ENCODE measurements at places on chromosomes 2 and 18.

DNA sequence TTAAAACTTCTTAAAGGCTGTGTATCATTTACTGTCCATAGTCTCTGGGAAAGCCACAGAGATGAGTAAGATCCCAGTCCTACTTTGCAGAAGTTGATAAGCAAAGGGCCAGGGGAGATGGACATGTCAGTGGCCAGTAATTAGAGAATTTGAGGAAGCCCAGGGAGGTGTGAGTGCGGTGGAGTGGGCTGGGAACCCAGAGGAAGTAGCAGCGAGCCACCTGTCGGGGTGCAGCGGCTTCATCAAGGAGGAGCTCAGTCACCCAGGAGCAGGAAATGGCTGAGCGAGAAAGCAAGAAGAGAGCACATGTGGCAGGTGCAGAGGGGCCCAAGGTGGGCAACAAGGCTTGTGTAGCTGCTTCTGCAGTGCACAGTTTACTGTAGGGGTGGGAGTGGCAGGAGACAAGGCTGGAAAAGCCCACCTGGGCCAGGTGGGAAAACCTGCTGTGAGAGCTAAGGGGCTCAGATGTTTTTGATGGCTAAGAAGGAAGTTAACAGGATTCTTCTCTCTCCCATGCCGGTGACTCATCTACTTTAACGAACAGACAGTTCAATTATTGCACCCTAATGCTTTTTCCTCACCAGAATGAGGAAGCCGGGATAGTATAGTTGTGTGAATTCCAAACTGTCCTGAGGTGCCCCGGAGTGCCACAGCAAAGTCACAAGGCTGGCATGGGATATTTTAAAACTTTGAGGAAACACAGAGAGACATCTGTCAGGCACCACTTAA, 34.8 kb upstream of the MGAT5 start:
- peak; percentile 41 for DNase-seq

DNA sequence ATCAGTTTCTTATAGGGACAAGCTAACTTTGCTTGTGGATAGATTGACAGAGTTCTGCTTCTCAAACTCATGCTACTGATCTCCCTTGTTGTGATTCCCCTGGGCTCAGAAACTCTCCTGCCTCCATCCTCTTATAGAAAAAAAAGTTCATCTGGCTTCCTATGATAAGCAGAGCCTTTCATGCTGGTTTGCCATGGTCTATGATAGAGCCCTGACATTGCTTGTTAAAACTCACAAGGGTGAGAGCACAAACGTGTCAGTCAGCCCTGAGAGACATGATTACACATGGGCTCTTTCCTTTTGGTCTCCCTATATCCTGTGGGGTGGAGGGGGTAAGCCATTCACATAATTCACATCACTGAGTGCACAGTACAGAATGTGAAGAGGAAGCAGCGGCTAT, 121.8 kb downstream of the TDRD15 start:
- no peak for DNase-seq

- no peak for DNase-seq
These were observed 178.0 kb downstream of the RND3 start for GRCh38 chr2:150309311-150310080.

- DNase-seq: no peak
These were observed 119.3 kb downstream of the PRKCE start for GRCh38 chr2:45770811-45771210.

DNA sequence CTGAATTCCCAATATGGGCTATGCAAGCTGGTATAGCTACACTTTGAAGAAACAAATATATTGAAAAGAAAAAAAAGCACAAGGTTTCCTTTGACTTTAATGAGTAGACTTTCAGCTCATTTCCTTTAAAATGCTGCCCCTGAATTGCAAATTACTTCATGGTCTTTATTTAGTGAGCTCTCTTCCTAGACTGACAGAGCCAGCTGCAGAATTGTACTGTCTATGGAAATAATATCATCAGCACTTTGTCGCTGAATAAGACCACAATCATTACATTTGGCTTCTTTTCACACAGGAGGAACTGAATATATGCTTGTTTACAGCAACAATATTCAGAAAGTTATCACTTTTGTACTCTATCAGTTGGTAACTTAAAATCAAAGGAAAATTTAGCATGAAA, 41.7 kb downstream of the ARL5A start:
- no peak for DNase-seq

GRCh38 chr2:21981127-21981526, 857.4 kb downstream of the TDRD15 start:
- DNase-seq: no peak

DNA sequence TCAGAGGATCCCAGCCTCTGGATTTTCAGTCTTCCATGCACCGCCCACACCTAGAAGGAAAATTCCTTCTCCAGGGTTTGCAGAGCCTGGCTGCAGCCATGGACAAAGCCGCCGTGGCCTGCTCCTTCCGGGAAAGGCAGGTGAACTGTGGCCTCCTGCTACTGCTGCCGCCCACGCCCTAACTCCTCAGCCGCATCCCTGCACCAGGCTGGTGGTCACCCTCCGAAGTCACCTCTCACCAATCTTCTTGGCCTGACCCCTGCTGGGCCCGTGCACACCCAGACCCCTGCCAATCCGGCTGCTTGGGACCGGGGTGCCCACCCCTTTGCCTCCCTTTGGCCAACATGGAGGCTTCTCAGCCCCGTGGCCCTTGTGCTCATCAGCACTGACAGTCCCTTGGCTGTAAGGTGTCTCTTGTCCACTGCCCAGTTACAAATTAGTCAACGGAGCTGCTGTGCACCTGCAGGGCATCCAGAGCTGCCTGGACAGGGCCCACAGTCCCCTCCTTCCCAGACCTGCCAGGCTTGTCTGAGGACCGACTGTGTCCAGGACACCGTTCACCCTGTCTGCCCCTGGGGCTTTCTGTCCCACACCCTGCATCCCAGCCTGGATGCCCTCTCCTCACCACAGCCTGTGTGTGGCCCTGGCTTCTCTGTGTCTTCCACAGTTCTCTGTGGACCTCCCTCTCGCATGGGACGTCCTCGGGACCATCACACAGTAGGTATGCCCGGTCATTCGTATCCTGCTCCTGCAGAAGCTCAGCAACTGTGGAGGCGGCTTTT, 130.1 kb upstream of the TPO start:
- DNase-seq: no peak

GRCh38 chr2:64221935-64222334, 77.7 kb upstream of the PELI1 start:
- no peak for DNase-seq

- no peak for DNase-seq
These were observed 25.5 kb downstream of the AQP12A start for GRCh38 chr2:240717181-240717641.

DNA sequence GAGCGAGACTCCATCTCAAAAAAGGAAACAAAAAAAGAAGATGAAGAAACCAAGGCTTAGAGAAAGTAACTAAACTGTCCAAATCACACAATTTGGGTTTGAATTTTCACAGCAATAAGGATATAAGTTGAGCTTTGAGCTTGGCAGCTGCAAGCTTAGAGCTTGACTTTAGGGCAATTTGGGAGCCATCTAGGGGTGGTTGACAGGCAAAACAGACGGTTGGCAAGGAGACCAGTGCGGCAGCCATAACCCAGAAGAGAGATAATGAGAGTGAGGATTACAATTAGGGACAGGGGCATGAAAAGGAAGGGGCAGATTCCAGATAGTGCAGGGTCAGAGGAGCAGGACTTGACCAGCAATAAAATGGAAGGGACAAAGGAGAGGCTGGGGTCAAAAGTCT, 382.2 kb upstream of the HNRNPA3 start:
- peak; percentile 25 for DNase-seq

- DNase-seq: peak; percentile 18
These were observed 530 bp downstream of the GALNT1 start for GRCh38 chr18:35581898-35582641.

GRCh38 chr2:228417526-228417925, 236.0 kb upstream of the SPHKAP start:
- DNase-seq: no peak

DNA sequence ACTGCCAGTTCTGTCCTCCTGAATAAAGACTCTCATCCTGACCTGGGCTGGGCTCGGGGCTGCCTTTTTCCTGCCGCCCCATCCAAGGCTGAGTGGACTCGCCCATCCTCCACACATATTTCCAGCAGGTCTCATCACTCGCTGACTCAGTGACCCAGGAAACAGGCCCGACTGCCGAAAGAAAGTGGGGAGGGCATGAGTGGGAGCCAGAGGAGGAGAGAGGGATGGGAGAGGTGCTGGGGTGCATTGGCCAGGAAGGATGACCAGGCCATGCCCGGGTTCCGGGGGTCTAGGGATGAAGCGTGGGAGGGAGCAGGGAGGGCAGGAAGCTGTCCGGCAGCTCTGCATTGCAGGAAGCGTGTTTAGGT, 66.7 kb downstream of the TWIST2 start:
- no peak for DNase-seq

GRCh38 chr2:148981324-148981723, 57.2 kb upstream of the LYPD6B start:
- DNase-seq: no peak

DNA sequence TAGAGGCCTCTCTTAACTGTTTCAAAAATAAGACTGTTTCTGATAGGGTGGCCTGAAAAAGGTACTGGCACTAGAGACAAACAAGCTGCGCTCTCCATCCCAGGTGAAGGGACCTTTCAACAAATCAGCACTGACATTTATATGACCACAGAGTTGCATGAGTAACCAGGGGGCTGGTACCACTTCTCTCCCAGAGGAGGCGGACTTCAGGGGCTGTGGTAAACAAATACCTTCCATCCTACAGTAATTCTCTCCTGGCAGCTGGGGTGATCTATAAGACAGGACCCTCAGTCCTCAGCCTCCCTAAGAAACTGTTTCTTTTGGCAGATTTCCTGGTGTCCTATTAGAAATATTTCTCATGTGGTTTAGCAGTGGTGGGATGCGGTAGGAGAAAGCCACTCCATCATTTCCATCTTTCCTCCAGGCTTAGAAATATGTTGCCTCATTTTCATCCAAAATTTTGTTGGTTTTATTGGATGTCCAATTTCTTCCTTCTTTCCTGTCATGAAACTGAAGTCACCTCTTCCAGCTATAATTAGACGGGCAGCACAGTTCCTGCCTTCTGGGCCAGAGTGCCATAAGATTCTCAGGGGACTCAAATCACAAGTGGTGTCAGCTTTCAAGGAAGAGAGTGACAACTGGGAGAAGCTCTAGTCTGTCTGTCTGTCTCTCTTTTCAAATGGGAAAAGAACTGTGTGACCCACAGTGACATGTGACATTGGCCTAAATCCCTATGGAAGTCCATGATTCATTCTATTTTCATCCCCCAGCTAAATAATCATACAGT, 96.4 kb downstream of the CYRIA start:
- no peak for DNase-seq

DNA sequence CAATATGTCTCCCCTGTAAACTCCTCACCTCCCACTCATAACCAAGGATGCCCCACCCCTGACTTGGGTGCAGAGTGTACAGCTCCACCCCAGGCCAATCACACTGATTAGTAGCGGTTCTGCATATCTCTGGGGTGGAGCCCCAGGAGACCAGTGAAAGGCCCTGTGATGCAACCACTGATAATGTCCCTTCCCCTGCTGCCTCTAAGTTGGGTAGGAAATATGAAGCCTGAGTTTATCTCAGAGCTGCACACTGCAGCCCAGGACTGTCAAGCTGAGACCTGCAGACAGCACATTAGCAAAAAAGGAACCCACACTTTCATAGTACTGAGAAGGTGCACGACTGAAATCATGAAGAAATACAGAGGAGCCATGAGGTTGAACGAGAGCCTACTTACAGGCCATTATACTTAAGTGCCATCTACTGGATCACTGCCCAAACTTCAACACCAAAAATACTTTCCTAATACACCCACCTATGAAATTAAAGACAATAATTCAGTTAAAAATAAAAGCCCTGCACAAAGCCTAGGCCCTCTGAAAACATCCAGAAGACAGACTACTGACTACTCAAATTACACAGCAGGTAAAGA, 455.4 kb upstream of the LRRTM4 start:
- DNase-seq: no peak

GRCh38 chr2:115796078-115796477, 1353.6 kb downstream of the DPP10 start:
- DNase-seq: no peak

DNA sequence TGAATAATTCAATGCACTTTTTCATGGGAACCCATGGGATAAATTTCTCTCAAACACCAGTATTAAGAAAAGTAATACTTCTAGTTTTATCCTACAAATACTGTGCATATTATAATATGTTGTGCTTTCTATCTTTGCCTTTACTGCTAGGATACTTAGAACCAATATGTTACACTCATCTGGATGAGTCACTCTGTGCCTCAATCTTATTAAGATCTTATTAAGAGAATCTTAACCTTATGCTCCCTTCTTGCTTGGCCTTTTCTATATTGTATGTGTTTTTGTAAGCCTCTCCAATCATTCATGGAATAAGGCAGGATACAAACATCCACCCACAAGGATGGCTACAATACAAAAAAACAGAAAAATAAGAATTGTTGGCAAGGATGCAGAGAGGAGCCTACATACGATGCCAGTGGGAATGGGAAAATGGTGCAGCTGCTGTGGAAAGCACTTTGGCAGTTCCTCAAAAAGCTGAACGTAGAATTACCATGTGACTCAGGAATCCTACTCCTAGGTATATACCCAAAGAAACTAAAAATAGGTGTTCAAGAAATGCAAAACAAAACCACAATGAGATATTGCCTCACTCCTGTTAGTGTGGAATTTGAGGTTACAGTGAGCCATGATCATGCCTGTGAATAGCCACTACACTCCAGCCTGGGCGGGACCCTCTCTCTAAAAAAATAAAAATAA, 10.7 kb upstream of the TWSG1 start:
- no peak for DNase-seq

- no peak for DNase-seq
These were observed 268.7 kb downstream of the LRRTM1 start for GRCh38 chr2:80035749-80036285.
